ENCODE measurements at places on chromosomes 3 and 15.

DNA sequence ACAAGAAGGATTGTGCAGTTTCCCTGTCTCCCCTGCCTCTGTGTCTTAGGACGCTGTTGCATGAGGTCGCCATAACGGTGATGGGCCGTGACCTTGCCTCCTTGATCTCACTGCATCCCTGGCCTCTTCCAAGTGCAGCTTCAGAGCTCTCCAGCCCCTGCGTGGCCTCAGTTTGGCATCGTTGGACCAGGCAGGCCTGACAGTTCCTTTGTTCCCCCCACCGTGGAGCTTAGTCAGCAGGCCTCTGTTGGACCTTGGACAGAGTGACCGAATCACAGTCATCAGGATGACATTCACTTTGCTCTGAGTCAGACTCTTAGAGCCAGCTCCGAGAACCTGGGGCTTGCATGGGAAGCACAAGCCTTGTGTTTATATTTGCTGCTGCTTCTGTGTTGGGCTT, 139.4 kb downstream of the OPA1 start:
- DNase-seq: no peak

DNA sequence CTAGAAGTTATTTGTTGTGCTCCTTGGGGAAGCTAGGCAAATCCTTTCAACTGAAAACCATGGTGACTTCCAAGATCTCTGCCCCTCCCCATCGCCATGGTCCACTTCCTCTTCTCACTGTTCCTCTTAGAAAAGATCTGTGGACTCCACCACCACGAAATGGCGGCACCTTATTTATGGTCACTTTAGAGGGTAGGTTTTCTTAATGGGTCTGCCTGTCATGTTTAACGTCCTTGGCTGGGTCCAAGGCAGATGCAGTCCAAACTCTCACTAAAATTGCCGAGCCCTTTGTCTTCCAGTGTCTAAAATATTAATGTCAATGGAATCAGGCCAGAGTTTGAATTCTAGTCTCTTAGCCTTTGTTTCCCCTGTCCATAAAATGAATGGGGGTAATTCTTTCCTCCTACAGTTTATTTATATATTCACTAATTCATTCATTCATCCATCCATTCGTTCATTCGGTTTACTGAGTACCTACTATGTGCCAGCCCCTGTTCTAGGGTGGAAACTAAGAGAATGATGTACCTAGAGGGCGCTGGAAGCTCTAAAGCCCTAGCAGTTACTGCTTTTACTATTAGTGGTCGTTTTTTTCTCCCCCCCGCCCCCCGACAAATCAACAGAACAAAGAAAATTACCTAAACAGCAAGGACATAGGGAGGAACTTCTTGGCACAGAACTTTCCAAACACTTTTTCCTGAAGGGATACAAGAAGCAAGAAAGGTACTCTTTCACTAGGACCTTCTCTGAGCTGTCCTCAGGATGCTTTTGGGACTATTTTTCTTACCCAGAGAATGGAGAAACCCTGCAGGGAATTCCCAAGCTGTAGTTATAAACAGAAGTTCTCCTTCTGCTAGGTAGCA, 657 bp downstream of the PATL2 start:
- peak; percentile 68 for DNase-seq

GRCh38 chr3:64667887-64668581, 19.8 kb downstream of the ADAMTS9 start:
- DNase-seq: no peak

GRCh38 chr3:14141144-14141543, 16.3 kb downstream of the TMEM43 start:
- DNase-seq: no peak

DNA sequence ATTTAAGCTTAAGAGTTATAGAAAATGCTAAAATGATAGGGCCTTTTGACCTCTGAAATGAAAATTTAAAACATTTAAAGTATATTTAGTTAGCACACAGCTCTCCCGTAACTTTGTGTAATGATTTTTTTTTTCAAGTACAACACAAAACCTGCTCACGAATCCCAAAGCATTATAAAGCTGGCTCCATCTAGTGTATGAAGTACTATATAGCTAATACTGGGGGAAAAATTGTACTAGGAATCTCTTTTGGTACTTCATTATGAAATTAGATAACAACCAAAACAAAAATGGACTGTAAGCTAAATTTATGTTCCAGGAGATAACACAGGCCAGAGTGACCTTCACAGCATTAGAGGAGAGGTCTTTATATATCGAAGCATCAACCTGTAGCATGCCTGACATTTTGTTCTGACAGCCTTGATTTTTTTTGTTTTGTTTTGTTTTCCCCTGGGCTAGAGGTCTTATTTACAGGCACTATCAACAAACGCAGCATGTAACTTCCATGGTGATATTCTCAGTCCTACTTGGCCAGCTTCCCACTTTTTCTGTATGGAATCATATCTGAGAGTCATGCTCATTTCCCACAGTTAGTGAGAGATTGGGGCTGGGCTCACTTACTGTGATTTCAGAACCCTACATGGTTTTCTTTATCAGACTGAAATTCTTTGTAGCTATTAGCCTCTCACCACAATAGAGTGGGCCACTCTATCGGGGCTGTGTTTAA, 116.3 kb downstream of the MITF start:
- DNase-seq: no peak

GRCh38 chr3:157718800-157719199, 215.6 kb upstream of the VEPH1 start:
- DNase-seq: no peak

- DNase-seq: no peak
Observed at GRCh38 chr3:124261306-124261705, 269.4 kb upstream of the ROPN1 start.

DNA sequence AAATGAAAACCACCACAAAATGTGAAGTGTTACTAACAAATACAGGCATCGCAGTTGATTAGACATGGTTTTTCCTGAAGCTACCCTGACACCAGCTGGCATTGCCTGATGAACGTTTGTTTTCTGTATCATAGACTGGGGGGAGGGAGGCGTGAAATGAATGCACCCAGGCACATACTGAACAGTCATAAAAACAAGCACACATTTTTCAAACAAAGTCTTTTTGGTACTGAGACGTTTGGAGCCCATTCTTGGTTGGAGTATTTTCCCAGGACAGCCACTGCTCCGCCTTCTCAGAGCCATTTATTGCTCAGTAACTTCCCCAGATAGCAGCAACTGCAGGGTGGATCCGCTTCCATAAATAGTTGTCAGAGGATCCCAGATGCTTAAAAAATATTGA, 52.4 kb downstream of the KLF13 start:
- DNase-seq: no peak

GRCh38 chr3:184348057-184348382, 10.6 kb downstream of the FAM131A start:
- no peak for DNase-seq

- no peak for DNase-seq
Observed at GRCh38 chr15:96670389-96670788, 339.9 kb downstream of the NR2F2 start.

GRCh38 chr3:148535001-148535400, 162.7 kb upstream of the AGTR1 start:
- DNase-seq: no peak

- no peak for DNase-seq
Observed at GRCh38 chr3:185999221-185999620, 61.4 kb upstream of the TRA2B start.

GRCh38 chr3:166526881-166527280, 689.7 kb upstream of the BCHE start:
- no peak for DNase-seq

- DNase-seq: peak; percentile 9
Observed at GRCh38 chr3:108505811-108506210, 4.6 kb downstream of the MYH15 start.

DNA sequence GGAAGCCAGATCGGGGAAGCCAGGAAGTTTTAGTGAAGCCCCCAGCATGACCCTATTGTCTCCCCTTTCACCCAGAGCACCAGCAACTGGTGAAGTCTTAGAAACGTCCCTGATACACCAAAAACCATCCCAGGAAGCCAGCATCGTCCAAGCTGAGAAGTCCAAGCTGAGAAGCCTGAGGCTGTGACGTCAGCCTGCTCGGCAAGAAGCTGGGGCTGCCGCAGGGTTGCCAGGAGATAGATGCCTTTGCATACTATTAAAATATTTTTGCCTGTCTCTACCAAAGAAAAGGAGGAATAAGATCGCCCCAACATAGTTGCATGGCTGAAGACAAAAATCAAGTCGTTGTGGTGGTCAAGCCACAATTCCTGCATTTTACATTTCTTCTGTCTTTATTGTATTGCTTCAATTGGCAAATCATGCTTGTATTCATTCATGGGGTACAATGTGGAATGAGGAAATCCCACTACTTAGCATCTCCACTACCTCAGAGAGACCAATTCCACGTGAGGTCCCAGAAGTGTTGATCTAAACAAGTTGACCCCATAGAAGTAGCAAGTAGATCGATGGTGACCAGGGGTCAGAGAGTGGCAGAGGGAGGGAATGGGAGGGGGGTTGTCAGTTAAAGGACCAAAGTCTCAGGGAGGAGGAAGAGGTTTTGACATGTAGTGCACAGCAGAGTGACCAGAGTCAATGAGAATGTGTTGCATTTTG, 19.6 kb upstream of the EMC3 start:
- no peak for DNase-seq

GRCh38 chr3:2993736-2994135, 116.4 kb downstream of the IL5RA start:
- no peak for DNase-seq

DNA sequence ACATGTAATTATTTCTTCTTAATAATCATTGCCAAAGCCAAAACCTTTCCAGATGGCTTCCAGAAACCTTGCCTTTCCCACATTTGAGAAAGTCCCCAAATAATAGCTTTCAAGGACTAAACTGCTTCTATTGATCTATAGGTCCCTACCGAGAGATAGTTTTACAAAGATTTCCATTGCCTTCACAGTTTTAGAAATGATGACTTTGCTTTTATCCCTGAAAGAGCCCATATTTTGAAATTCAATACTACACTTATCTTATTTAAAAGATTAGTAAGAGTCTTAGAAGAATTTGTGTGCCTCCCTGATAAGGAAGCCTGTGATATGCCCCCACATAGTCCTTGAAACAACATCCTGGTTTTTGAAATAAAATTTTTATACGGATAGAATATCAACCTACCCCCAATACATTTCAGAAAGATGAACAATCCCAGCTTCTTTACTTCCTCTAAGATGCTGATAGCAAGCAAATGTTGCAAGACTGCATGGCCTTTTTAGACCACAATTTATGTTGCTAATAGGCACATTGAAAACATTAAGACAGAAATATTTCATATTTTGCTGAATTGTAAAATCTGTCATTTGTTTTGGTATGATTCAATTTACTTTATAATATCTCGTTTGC, 146.3 kb downstream of the TMCO5A start:
- DNase-seq: no peak

GRCh38 chr3:49722896-49723295, 855 bp downstream of the GMPPB start:
- DNase-seq: no peak

GRCh38 chr3:115699706-115700105, 76.4 kb downstream of the GAP43 start:
- DNase-seq: no peak

DNA sequence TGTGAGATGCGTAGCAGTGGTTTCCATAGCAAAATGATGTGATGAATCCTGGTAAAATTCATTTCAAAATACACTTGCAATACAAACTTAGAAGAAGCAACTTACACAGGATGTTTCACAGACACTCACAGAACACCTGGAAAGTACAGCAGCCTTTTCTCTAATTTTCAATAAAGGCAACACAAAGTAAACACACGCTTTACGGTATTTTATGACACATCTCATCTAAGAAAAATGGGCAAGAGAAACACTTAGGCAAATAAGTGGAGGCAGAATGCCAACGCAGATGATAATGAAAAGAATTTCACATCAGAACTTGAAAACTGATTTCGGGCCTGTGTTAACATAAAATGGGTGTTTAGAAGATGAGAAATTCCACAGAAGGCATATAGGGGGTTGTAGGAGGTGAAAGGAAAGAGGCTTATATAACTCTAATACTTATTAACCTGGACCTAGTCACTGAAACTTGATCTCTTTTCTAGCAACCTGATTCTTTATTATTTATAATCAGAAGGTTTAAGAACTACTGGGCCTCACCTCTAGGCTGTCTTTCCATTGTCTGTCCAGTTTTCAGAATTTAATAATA, 25.6 kb upstream of the MAP3K13 start:
- DNase-seq: no peak

DNA sequence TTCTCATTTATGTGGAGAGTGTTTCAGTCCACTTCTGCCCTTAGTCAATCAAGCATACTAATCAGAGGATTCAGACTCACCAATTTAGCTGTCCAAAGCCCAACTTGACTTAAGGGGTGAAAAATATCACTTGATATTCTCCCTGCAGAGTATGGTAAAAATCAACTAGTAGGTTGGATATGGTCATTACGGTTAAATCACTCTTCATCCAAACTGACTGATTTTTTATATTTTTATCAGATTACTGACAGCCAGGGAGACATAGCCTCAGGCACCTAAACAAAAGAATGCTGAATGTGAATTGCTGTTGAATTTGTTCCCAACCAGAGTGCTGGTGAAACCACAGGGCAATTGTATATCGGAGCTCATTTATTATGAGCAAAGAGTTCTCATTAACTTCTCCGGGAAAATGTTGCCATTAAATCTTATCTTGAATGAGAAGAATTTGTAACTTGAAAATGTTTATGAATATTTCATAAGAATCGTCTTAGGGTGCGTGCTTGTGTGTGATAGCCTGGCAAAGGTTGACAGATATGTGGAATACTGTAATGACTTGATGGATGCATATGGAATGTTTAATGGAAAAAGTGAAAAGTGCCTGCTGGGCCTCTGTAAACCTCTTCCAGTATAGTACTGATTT, 411.2 kb downstream of the NAALADL2 start:
- DNase-seq: no peak

DNA sequence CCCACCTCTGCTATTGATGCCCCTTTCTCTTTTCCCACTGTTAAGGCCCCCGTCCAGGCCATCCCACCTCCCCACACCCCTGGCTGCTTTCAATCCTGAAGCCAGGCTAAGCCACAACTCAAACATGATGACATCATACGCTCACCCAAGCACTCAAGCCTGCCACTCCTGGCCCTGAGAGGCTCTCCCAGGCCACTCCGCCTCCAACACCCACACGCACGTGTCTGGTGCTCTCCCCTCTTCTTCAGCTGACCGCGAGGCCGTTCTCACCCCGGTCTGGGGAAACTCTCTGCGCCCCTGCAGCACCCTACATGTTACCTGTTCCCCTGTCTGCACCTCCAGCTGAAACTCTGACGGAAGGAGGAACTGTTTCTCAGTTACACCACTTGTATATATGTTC, 6.2 kb downstream of the ZXDC start:
- DNase-seq: no peak

DNA sequence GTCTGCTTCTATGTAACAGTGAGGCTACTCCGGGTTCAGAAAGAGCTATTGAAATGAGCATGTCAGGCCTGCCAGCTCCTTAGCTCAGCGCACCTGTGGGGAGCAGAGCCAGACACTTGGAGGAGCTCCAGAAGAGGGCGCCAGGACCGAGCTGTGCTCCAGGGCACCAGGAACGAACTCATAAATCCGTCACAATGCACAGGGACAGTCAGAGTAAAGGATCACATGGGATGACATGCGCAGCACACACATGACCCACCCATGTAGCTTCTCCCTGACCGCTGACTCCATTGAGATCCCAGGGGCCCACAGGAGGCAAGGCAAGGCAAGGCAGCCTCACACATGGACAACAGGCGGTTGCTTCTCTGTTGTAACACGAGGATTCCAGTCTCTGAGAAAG, 26.0 kb upstream of the GNB5 start:
- peak; percentile 26 for DNase-seq
